ENCODE measurements at places on chromosomes 2 and 18.

DNA sequence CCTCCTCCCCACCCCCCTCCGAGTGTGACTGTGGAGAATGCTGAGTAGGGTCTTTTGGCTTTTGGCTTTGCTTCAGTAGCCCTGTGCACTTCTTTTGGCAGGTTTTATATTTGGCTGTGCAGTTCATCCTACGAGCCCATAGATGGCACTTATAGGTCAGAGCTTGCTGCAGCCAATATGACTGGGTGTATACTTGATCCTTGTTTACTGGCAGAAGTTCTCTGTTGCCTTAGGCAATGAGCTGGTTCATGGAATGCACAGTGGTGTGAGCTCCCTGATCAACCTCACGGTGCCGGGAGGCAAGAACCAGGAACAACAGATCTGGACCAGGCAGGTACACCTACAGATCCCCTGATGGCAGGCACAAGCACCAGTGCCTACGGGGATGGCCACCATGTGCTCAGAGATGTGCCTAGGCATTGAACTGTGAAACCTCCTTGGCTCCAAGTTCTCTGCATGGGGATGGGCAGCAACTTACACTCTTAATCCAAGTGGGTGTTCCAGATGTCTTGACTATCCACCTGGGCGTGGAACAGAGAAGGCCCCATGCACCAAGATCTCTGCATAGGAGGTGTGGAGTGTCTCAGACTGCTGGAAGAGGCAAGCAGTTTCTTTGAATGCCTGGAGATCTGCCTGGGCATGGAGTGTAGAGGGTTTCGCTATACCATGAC is 190.4 kb downstream of the KIAA1328 start:
- no peak for DNase-seq

DNA sequence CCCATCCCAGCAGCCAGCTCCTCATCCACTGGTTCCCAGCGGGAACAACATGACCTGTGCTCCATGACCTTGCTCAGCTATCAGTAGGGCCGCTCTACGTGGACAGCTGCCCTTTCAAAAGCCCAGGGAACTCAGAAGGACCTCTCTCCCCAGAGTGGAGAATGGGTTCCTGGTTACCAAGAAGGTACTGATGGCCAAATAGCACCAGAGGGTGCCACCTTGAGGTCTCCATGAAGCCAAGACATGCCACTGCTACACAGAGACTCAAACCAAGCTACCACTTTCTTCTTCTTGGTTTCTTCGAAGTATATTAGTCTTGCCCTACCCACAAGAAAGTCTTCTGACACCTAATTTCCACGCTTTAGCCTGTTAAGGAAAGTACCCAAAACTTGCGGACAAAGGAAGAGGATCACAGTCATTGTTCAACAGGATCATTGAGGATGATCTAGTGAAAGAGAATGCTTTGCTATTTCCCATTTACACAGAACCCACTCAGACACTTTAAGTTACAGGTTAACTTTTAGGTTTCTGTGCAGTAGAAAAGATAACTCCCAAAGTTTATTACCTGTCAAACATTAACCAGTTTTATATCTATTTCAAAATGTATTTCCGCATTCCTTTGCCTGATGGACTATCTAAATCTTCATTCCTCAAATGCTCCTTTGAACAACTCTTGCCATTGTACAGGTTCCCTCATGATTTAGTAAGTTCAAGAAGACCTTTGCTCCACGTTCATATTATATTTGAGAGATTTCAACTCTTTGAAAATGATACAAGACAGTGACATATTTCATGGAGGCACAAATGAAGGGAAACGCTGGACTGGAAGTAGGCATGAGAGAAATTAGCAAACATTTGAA is 102.2 kb downstream of the ALPK2 start:
- DNase-seq, result no peak

GRCh38 chr2:216761133-216761532 is 65.8 kb upstream of the IGFBP5 start:
- no peak for DNase-seq

GRCh38 chr2:100213595-100213994 is 71.2 kb upstream of the AFF3 start:
- DNase-seq, result no peak

DNA sequence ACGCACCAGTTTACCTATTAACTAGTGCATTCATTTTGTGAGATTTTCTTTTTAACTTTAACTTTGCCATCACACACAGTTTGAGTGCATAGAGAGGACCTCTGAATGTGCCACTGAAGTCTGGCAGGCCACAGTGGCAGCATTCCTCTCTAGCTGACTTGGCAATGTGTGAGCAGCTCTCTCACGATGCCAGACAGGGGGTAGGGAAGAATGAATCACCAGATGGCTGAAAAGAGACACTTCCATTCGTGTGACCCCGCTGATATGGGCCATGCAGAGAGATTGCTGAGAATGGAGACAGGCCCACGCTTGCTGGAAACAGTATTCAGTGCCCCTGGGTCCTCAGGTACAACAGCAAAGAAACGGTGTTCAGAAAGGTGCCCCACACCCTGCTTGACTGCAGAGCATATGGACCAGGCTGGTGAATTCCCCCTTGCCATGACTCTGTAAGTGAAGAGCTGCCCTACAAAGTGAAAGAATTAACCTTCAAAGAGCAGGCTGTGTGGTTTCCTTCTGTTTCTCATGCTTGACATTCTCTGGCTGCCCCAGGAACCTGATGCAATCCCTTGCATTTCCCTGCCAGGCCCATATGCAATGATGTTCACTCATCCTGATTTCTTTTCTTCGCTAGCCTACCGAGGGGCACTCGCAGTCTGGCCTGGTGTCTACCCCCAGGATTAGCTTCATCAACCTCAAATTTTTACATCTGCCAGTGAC is 236.1 kb downstream of the CDH20 start:
- DNase-seq, result no peak

DNA sequence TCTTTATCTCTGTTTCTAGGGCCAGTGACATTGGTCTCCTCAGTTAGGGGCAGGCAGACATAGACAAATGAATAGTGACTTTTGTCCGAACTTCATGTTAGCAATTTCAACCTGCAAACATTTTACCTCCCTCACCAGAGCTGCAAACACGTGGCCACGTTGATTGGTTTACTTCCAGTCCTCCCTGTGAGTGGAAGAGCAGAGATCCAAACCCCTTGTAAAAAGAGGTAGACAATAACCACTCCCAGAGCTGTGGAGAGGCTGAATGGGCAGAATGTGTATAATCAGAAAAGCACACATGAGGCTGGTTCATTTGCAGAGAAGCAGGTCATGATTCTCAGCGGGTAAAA is 31.1 kb downstream of the CTIF start:
- no peak for DNase-seq

Measured in D721Med (cell line).